ENCODE measurements at places on chromosomes 4 and X. TPM values are rescaled to one million over a fixed set of nuclear protein-coding genes. Genes with fewer than 3 reads are reported as not detected.

Gene RAB39B
- 2.9 TPM for polyA plus RNA-seq

Gene FRMD7
- polyA plus RNA-seq, result 1.9 TPM

Gene EREG
- polyA plus RNA-seq, result 0.36 TPM

Gene GJB1
- 46.6 TPM for polyA plus RNA-seq

Gene HSFX2
- 0.30 TPM for polyA plus RNA-seq

Gene POU4F2
- polyA plus RNA-seq, result not detected

Gene HMX1
- not detected for polyA plus RNA-seq

- no peak for DNase-seq
These were observed 258.2 kb upstream of the CXorf51A start for GRCh38 chrX:147072747-147073146.

DNA sequence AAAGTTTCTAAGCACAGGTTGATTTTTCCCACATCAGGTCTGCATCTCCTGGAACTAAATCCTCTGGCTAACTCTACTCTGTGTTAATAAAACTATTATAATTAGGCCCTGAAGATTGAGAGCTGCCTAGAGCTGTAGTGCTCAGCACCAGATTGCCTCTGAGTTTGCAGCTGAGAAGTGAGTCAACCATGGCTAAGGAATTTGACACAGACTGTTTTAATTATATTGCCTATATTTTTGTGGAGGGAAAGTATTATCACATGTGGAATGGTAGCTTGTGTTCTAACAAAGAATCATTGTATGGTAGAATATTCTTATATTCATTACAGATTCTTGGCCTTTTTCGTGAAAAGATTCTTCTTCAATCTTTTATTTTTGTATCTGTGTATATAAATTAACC lies 1907.6 kb upstream of the TENM3 start:
- no peak for DNase-seq

DNA sequence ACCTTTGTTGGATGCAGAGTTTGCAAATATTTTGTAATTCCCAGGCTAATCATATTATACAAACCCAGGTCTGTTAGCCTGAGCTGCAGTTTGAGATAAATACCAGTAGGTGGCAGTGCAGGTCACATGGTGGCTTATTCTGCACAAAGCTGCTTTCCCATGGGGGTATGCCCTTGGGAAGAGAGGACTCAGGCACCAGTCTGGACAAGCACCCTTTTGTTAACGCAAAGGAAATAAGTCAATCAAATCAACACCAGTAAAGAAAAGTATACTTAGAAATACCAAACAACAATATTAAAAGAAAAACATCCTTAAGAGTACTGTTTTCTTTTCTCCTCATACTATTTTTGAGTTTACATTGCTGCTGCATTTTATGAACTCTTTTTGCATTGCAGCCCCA lies 389.0 kb upstream of the ZFP42 start:
- DNase-seq, result no peak

DNA sequence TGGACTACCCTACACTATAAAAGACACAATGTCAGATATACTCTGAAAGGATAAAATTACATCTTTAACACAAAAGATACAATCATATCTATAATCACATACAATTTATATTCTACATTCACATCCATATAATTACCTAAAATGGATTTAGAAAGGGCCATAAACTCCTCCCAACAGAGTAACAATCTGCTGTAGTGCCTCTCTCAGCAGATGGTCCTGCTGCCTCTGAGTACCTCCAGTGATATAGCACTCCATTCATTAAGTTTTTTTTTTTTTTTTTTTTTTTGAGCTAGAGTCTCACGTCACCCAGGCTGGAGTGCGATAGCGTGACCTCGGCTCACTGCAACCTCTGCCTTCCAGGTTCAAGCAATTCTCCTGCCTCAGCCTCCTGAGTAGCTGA lies 7.4 kb downstream of the ANKRD37 start:
- DNase-seq, result no peak

DNA sequence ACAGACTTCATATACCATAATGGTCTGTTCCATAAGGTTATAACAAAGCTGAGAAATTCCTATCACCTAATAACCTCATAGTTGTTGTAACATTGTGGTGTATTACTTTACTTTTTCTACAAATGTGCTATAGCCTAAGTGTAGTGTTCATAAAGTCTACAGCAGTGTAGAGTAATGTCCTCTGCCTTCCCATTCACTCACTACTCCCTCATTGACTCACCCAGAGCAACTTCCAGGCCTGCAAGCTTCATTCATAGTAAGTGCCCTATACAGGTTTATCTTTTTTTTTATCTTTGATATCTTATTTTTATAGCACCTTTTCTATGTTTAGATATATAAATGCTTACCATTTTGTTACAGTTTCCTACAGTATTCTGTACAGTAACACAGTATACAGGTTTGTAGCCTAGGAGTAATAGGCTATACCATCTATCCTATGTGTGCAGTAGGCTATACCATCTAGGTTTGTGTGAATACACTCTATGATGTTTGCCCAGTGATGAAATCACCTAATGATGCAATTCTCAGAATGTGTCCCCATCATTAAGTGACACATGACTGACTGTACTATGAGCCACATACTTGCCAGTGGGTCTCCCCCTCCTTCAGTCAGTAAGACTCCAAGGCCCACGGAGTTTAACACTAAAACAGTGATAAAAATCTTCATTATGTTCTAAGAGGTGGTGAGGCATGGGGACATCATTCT lies 299.9 kb downstream of the UNC5C start:
- DNase-seq, result no peak

DNA sequence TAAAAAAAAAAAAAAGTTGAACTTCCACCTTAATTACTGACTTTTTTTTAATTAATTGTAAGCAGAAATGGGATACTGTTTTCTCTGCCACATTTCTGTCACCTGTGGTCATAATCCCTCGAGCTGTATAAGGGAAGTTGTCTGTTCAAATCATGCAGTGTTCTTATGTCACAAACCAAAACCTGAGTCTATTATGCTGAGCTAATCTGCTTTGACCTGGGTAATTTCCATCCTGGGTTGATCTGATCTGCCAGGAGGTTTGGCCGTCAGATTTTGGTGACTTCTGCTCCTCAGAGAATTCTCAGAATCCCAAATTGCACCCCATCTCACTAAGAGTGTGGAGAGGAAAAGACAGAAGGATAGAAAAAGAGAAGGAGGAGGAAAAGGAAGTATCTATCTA lies 683.1 kb downstream of the KCTD8 start:
- no peak for DNase-seq

GRCh38 chr4:101299899-101300540 lies 47.3 kb downstream of the PPP3CA start:
- no peak for DNase-seq

GRCh38 chrX:139446832-139447231 lies 83.7 kb upstream of the F9 start:
- DNase-seq, result no peak

DNA sequence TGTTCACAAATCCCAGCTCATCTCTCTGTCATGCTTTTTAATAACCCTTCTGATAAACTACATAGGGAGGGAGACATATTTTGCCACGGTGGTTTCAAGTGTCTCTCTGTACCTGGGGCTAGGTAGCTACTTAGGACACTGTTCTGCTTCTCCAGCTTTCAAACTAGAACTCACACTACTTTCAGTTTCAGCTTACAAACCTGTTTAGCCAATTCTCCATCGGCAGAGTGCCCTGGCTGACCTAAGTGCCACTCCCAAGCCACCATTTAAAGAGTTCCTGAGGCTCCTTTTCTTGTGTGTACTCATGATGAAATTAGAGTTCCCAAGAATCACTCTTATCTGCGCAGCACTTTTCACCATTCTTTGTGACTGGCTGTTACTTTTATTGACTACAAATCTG lies 899.2 kb downstream of the FAT4 start:
- DNase-seq, result no peak

Measured in left renal cortex interstitium (tissue), 4 donors.